Peyer's patch (tissue), 4 donors: ENCODE measurements at places on chromosomes 2 and 18. TPM values are rescaled to one million over a fixed set of nuclear protein-coding genes. Genes with fewer than 3 reads are reported as not detected.

The VWC2L gene
- not detected for total RNA-seq

The COL4A3 gene
- 13.4 TPM for total RNA-seq

The MYL12A gene
- total RNA-seq: 311 TPM

The CEP76 gene
- 13.6 TPM for total RNA-seq

The SP9 gene
- not detected for total RNA-seq

The YPEL5 gene
- 61.6 TPM for total RNA-seq

The KIF1A gene
- total RNA-seq: 0.83 TPM

The SLC4A5 gene
- 14.9 TPM for total RNA-seq

DNA sequence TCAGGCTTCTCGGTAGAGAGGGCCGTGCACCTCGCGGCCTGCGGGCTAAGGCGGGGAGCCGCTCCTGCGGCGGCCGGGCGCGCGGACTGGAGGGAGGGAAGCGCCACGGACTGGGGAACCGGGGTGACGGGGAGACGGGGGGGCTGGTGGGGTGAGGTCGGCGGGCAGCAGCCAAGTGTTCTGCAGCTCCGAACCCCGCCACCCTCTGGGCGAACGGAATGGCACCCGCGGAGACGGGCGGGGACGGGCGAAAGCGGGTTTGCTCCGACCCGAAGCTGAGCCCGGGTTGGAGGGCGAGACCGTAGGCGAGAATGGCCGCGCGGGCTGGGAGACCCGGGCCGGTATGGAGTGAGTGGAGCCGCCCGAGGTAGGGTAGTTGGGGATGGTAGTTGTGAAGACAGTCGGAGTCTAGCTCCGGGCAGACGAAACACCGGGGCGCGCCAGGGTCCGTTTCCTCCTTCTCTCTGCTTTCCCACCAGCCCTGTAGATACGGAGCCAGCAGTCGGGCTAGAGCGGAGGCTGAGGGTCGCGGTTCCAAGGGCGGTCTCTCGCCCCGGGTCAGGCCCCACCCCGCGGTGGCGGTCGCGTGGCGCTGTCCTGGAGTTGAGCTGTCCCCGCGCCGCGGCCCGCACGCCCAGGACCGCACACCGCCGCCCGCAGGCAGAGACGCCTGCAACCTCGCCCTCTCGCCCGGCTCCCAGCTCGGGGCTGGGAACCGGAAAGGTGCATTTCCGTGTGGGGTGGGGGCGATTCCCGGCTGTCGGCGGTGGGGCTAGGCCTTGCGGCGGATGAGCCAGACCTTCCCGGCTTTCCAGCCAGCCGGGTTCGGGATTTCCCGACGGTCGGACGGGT, 160.3 kb upstream of the SIX2 start:
- no peaks in the 10 kb centered on the region for H3K27me3 ChIP-seq
- peaks cover 9% of the 10 kb centered on the region for H3K4me1 ChIP-seq
- H3K36me3 ChIP-seq: no peaks in the 10 kb centered on the region

DNA sequence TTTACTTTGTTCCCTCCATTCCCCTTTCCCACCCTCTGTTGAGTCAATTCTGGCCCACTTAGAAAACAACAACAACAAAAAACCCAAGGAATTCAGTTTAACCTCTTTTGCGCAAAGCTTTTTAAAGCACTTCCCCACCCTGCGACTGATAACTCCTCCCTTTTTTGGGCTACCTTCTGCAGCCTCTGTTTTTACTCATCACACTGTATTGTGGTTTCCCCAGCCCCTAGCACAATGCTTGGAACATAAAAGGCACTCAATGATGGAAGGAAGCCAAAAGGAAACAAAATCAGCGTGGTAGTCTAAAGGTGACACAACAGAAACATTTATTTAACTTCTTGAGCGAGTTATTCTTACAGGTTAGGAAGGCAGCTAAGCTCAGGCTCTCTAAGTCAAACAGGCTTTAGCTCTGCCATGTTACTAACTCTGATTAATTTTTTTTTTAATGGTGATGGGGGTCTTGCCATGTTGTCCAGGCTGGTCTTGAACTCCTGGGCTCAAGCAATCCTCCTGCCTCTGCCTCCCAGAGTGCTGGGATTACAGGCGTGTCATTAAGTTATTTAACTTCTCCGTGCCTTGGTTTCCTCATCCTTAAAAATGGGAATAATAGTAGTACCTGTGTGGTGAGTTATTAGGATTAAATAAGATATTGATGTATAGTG, 1.3 kb downstream of the CEP68 start:
- H3K27ac ChIP-seq: peak overlapping the region; percentile 95
- peak overlapping the region; percentile 82 for H3K4me3 ChIP-seq
- H3K27me3 ChIP-seq: no peaks in the 10 kb centered on the region
- no peak for DNase-seq
- peaks cover 25% of the 10 kb centered on the region for H3K4me1 ChIP-seq
- no peaks in the 10 kb centered on the region for H3K36me3 ChIP-seq

DNA sequence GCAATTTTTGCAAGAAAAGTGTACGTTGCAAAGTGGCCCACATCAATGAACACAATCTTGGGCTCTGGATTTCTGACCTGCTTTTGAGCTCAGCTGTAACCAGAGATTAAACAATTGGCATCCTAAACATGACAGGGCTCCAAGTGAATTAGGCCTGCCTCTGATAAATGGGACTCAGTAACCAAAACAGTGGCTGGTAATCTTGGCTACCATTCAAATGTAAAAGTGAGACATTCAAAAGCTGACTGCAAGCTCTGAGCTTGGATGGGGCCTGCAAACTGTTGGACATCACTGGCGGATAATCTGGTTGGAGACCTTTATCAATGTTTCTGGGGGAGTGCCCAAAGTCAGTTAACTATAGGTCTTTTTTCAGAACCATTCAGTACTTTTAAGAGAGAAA, 160.7 kb downstream of the RAB3GAP1 start:
- no peaks in the 10 kb centered on the region for H3K36me3 ChIP-seq
- H3K4me3 ChIP-seq: no peak overlapping the region
- DNase-seq: no peak

DNA sequence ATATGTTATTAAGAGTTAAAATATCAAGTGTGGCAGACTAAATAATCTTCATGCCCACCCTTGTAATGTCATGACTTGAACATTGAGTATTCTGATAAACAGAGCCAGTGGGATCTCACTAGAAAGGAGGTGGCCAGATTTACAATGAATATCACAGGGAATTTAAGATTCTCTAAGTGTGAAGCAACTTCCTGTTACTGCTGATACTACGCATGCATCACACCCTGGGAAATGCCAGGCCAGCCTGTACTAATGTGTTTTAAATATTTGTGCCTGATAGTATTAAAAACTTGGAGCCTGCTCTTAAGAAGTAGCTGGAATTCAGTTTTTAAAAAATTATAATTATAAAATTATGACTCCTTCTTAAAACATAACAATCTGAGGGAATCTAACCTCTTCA, 148.3 kb downstream of the LAMA3 start:
- H3K27ac ChIP-seq: no peak overlapping the region
- no peak for DNase-seq
- no peaks in the 10 kb centered on the region for H3K4me1 ChIP-seq

DNA sequence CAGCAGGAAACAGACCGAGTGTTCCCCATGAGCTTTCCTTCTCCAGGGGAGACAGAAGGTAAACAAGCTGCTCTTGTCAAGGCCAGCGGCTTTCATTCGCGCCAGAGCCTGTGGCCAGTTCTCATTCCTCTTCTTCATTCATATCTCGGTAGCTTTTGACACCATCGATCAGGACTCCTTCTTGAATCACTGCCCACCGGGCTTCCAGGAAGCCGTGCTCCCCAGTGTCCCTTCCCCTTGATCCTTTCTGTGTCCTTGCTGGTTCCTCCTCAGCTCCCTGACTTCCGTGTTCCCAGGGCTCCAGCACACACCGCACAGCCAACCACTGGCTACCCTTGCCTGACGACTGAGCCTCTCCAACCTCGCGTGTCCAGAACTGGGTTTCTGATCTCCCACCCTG, 14.1 kb downstream of the SLC66A3 start:
- H3K27ac ChIP-seq: no peak overlapping the region
- no peaks in the 10 kb centered on the region for H3K4me1 ChIP-seq
- DNase-seq: no peak
- H3K27me3 ChIP-seq: no peaks in the 10 kb centered on the region

DNA sequence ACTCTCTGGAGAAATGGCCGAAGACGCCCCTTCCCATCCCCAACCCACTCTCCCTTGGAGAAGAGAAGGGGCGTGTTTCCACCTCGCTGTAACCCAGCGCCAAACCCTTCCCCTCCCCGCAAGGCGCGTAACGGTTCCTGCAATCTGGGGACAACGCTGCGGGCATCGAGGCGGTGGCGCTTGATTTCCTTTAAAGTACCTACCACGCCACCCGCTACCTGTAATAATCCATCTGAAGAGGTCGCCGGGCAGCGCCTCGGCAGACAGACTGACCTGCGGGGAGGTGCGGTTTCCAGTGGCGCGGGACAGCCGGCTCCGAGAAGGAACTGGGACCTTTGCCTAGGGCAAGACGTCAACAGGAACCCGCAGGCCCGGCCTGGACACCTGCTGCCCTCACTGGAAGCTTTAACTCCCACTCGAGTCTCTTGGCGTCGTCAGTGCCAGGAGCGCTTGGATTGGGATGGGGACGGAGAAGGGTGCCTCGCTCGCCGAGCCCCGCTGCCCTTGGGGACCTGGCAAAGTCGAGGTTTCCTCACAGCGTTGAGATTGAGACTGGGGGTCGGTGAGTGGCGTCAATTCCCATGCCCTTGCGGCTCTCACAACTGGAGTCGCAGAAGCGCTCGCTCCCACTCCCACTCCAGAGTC, at the start of gene CYP1B1:
Gene CYP1B1, minus strand, starts transcription at position 645 of the 645 bp plus-strand sequence. CDS start 763 bp downstream, outside the sequence.
- H3K4me3 ChIP-seq: peak within 1 kb of the TSS; percentile 29
- H3K27ac ChIP-seq: peak within 1 kb of the TSS; percentile 55
- DNase-seq: no peak
- H3K27me3 ChIP-seq: peaks cover 14% of the 10 kb centered on the region

GRCh38 chr2:30216157-30216556, 15.2 kb upstream of the LBH start:
- peaks cover 6% of the 10 kb centered on the region for H3K4me1 ChIP-seq
- H3K36me3 ChIP-seq: no peaks in the 10 kb centered on the region
- no peak for DNase-seq
- H3K27me3 ChIP-seq: no peaks in the 10 kb centered on the region

DNA sequence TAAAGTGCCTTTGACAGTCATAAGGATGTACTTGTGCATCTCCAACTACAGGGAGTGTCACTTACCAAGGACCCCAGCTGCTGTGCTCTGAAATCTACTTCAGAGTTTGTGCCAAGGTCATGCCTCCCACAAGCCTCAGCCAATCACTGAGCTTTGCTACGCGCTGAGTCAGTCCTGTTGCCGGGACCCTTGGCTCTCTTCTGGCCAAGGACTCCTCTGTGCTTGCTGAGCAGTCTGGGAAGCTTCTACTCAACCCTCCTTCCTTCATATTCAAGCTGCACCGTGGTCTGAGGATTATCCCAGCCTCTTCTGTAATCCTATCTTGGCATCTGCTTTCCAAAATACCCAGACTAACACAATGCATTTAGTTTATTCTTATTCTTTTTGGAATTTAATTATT, 398.9 kb upstream of the FANCL start:
- no peaks in the 10 kb centered on the region for H3K4me1 ChIP-seq
- H3K4me3 ChIP-seq: no peak overlapping the region
- no peaks in the 10 kb centered on the region for H3K27me3 ChIP-seq
- H3K36me3 ChIP-seq: no peaks in the 10 kb centered on the region
- H3K27ac ChIP-seq: no peak overlapping the region

DNA sequence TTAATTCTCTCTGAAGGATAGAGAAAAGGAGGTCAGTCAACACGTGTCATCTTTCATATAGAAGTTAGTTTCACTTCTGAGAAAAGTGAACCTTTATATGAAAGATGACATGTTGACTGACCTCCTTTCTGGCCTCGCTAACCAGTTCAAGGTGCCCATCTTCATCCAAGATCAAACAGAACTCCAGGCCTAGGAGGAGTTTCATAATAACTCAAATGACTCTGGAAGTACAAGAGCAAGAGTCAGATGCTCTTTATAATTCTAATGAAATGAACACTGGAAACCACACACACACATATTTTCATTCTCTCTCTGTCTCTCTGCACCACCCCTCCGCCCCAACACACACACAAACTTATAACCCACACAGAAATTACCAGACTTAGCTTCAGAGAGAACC, 16.3 kb downstream of the ANKRD44 start:
- H3K4me1 ChIP-seq: peaks cover 21% of the 10 kb centered on the region
- DNase-seq: no peak
- no peaks in the 10 kb centered on the region for H3K27me3 ChIP-seq
- H3K36me3 ChIP-seq: no peaks in the 10 kb centered on the region

- DNase-seq: no peak
- H3K27me3 ChIP-seq: no peaks in the 10 kb centered on the region
- no peak overlapping the region for H3K27ac ChIP-seq
- no peaks in the 10 kb centered on the region for H3K4me1 ChIP-seq
These were observed 277.6 kb downstream of the CLIP4 start for GRCh38 chr2:29392774-29393173.

DNA sequence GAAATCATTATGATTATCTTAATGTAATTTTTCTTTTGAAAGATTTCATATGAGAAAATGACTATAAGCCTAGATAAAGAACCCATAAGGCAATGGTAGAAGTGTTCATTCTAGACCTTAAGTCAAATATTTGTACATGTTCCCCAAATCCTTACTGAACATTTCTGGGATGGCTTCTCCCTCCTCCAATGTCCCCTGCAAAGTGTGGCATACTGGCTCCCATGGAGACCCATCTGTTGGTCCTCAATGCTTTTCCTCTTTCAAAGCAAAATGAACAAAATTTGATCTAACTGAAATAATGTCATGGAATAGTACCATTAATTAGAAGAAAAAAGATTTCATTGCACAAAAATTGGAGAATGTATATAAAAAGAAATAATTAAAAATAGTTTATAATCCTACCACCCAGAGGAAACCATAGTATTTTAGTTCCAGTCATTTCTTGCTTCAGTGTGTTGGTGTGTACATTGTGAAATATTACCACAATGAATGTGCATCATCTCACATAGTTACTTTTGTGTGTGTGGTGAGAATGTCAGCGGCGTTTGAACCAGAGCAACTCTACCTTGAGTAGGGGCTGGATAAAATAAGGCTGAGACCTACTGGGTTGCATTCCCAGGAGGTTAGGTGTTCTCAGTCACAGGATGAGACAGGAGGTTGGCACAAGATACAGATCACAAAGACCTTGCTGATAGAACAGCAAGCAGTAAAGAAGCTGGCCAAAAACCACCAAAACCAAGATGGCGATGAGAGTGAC, 181.3 kb downstream of the UXS1 start:
- H3K27me3 ChIP-seq: no peaks in the 10 kb centered on the region
- no peak overlapping the region for H3K27ac ChIP-seq
- no peaks in the 10 kb centered on the region for H3K36me3 ChIP-seq

GRCh38 chr2:240573071-240573515, 4.8 kb downstream of the RNPEPL1 start:
- H3K27ac ChIP-seq: no peak overlapping the region
- no peaks in the 10 kb centered on the region for H3K27me3 ChIP-seq
- DNase-seq: peak; percentile 43
- peaks cover 20% of the 10 kb centered on the region for H3K4me1 ChIP-seq

GRCh38 chr2:11869391-11869991, 123.1 kb downstream of the LPIN1 start:
- H3K4me1 ChIP-seq: no peaks in the 10 kb centered on the region
- no peak for DNase-seq
- no peak overlapping the region for H3K27ac ChIP-seq
- no peaks in the 10 kb centered on the region for H3K36me3 ChIP-seq
- H3K4me3 ChIP-seq: no peak overlapping the region
